ENCODE measurements at places on chromosomes 3 and 15. TPM values are rescaled to one million over a fixed set of nuclear protein-coding genes. Genes with fewer than 3 reads are reported as not detected.

DNA sequence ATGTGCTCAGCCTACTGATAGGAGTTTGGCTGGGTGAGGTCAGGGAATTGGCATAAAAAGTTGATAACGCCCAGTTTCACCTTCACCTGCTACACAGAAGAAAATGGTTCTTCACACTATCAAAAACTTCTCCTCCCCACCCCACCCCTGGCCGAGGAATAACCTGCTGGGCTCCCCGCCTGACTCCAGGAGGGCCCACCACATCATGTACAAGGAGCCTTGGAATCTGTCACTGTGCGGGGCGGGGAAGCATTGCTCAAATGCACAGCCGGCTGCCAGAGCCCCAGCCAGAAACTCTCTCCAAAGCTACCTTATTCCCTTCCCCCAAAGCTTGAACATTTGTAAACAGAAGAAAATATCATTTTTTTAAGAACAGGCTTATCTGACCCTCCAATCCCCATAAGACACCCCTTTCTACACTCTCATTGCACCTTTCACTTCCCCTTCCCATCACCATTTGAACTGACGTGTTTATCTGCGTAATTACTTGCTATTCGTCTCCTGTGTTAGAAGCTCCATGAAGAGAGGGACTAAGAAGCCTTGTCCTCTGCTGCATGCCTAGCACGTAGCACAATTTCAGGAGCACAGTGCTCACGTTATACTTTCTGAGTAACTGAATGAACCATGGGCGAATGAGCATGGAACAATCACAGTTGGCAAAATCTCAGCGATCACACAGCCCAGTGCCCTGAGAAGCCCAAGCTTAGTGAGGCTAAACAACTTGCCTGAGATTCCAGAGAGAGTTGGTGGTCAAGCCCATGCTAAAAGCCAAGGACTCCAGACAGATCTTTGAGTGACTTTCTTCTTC, 82.9 kb downstream of the HES1 start:
- DNase-seq = no peak

GRCh38 chr15:55221090-55222011, 24.6 kb upstream of the RSL24D1 start:
- DNase-seq = peak; percentile 35

DNA sequence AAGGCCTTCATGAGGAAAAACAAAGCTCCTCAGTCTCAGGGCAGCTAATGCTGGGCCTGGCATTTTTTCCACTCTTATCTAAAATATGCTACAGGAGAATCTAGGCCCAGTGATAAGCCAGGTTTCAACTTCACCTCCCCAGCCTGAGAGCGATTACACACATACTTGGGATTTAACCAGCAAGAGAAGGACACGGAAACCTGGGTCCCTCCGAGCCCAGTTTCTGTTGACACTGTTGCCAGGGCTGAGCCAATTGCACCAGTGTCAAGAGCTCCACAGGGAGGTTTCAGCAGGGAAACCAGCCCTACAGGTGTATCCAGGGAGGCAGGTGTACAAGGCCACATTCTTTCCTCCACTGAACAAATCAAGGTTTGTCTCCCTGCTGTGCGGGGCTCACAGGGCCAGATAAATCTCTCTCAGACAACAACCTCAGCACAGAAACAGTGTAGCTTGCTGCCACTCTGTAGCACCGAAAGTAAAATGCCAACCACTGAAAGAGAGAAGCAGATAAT, 85.4 kb downstream of the MAGI1 start:
- DNase-seq = peak; percentile 95

GRCh38 chr3:94539937-94540336, 477.1 kb downstream of the NSUN3 start:
- no peak for DNase-seq

Gene IL20RB
- 4.6 TPM for total RNA-seq

Gene TMEM158
- 16.9 TPM for total RNA-seq

Gene CD86
- 0.97 TPM for total RNA-seq
